Right renal pelvis (tissue), 4 donors: ENCODE measurements at places on chromosomes 11 and 22. TPM values are rescaled to one million over a fixed set of nuclear protein-coding genes. Genes with fewer than 3 reads are reported as not detected.

The OR10D3 gene
- not detected for polyA plus RNA-seq

The TRPM5 gene
- 2.0 TPM for polyA plus RNA-seq

The USP2 gene
- polyA plus RNA-seq = 11.0 TPM

The IFT27 gene
- polyA plus RNA-seq = 46.3 TPM

The SNX32 gene
- polyA plus RNA-seq = 1.4 TPM

The RAG2 gene
- polyA plus RNA-seq = 0.87 TPM

The XPNPEP3 gene
- polyA plus RNA-seq = 24.0 TPM

GRCh38 chr11:60830478-60831142 is 11.3 kb upstream of the CCDC86 start:
- DNase-seq = no peak

GRCh38 chr11:90343673-90344072 is 120.8 kb upstream of the CHORDC1 start:
- no peak for DNase-seq

DNA sequence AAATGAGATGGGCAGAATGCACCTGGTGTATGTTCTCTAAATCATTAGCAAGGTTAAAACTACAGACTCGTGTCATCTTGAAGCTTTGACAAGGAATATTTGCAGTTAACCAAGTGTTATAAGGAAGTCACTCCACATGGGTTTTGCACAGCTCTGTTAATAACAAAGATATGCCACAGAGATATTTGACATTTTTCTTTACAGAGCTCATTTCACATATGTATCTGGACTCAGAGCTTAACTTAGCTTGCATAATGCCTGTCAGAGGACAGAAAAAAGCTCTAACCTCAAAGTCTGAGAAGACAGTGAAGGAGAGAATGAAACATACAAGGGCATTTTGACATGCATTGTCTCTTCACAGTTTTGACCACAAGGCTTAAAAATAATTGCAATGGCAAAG is 105.5 kb downstream of the C11orf87 start:
- DNase-seq = no peak

DNA sequence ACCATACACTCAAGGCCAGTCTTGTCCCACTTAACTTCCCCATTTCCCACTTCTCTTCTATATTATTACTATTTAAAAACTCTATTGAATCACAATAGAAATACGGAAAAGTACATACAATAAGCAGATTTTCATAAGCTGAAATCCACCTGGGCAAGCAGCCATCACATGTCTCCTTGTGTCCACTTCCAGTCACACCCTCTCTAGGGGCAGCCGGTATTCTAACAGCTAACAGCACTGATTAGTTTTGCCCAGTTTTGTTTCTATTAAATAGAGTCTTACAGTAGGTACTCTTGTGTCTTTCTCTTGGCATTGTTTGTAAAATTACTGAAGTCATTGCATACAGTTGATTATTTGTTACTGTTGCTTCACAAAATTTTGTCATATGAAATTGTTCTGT is 37.8 kb downstream of the PPP6R3 start:
- DNase-seq = no peak

DNA sequence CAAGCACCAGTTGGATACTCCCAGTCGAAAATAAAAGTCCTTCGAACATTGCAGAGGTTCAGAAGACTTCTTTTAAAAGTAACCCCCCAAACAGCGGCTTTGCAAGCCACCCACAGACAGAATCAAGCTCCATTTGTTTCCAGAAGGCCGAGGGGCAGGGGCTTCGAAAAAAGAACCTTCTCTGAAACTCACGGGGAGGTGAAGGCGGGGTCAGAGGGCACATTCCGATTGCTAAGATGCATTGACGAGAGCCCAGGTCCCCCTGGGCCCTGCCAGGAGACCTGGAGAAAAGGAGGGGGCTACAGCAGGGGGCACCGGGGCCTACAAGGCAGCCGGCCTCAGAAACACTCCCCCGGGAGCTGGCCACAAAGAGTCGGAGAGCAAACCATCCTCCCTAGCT is 306.8 kb downstream of the MN1 start:
- no peak for DNase-seq

GRCh38 chr11:125423247-125423849 is 72.7 kb downstream of the FEZ1 start:
- no peak for DNase-seq

DNA sequence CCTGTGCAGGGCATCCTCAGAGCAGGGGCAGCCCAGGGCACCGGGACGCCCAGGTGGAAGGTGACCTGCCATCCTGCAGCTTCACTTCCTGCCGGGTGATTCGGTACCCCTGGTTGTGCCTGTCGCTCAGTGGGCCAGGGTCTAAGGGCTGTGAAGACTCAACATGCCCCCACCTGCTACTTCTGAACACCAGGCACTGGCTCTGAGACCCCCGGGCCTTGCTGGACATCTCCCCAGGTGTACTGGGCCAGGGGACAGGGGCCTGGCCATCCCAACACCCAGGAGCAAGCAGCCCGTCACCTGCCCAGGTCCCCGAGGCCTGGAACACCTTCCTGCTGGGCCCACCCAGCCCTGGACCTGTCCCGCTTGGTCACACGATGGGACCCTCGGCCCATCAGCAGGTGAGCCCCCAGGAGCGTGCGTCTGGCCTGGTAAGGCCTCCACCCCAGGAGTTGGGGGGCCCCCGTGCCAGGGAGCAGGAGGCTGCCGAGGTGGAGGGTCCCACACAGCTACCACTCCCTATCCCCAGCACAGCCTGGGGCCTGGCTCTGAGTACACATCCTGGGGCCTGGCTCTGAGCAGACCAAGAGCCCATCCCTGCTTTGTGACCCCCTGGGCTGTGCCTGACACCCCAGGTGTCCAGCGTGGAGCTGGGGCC is 3.9 kb upstream of the MUC5B start:
- no peak for DNase-seq

DNA sequence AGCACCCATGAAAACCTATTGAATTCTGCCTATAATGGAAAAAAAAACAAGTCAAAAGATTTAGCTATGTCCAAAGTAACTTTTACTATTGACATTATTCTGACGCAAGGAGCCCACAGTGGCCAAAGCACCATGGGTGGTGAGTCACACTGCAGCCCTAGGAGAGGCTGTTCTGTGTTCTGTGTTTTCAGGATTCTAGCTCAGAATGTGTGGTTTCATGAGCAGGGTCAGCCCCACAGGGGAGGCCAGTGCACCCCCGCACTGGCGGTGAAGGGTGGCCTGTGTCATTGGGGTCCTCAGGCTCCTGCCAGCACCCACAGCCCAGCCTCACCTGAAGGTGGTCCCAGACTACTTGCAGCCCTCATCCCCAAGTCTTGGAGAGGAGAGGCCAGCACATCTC is 112.2 kb downstream of the BRD1 start:
- no peak for DNase-seq

- no peak for DNase-seq
Measured at GRCh38 chr11:45155058-45155551, 8.7 kb downstream of the PRDM11 start.

DNA sequence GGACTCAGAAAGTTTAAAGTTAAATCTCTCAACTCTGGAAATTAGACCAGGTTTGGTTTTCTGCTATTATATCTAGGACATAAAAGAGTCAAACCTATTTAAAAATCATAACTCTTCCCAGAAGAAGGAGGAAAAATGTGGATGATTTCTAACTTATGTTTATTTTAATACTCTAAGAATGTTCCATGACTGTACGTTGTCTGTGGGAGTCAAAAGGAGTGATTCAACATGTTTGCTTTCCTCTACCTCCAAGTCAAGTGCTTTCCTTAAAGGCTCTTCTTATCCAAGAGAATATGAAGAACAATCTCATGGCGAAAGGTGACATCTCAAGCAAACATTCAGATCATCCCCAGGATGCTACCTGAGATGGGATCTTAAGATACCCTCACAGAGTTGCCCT is 21.6 kb downstream of the OR51E1 start:
- no peak for DNase-seq

DNA sequence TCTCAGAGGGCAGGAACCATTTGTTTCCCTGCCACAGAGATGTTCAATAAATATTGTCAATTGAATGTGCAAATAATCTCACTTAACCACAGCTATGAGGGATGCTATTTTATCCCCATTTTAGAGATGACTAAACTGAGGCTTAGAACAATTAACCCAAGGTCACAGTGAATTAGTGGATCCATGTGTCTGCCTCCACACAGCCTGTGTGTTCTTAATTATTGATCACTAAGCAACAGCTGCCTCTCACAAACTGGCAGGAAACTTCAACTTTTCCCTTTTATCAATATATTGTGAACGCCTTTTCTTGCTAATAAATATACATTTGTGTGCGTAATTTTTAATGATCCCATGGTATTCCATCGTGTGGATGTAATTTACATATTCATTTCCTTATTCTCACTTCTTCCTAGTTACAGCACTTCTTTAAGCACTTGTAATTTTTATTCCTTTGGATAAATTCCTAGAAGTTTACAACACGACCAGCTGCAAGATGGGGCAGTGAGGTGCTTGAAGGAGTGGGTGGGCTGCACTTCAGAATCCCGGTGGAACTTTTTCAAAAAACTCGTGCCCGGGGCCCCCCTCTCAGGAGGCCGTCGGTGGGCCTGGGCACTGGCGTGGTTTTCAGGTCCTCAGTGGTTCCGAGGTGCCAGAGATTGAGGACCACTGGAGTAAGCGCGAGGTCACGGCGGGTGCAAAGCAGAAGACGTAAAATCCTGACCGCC is 915 bp upstream of the SREBF2 start:
- DNase-seq = no peak

DNA sequence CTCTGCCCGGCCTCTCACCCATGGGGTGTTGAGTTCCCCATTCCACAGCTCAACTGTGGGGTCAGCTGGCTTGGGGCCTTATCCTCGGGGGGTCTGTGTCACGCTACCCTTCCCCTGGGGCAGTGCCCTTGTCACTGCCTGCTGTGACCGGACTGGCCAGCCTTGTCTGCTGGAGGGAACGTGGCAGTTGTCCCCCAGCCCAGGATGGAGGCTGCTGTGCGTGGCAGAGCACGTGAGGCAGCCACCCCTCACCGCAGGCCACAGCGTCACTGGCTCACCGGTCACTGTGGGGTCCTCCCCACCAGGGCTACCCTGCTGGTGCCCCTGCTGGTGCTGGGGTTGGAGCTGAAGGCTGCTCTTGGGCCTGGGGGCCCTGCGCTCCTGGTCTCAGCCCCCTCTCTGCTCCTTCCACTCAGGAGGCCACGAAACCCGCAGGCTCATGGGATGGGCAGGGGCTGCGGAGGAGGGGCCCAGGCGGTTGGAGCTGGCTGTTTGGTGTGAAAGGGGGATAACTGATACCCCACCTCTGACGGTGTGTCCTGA is 13.4 kb downstream of the BRSK2 start:
- no peak for DNase-seq

GRCh38 chr11:2924381-2924780 is 4.8 kb downstream of the PHLDA2 start:
- DNase-seq = no peak

- no peak for DNase-seq
Measured at GRCh38 chr11:86145439-86146156, 76.7 kb upstream of the PICALM start.

GRCh38 chr11:22927793-22928192 is 67.5 kb upstream of the CCDC179 start:
- no peak for DNase-seq

DNA sequence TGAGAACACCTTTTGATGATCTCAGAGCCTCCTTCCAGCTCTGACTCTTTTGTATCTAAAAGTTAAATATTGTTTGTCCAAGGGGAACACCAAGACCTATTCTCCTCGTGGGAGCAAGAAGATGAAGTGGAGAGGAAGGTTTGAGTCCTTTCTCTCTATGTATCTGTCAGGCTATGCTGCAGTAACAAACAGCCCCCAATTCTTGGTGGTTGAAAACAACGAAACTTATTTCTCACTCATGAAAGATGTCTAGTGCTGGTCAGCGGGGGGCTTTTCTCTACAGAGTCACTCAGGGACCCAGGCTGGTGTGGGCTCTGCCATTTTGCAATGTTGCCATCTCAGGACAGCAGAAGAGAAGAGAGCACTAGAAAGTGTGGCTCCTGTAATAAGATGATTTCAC is 6.2 kb upstream of the CRYBB2 start:
- DNase-seq = no peak

DNA sequence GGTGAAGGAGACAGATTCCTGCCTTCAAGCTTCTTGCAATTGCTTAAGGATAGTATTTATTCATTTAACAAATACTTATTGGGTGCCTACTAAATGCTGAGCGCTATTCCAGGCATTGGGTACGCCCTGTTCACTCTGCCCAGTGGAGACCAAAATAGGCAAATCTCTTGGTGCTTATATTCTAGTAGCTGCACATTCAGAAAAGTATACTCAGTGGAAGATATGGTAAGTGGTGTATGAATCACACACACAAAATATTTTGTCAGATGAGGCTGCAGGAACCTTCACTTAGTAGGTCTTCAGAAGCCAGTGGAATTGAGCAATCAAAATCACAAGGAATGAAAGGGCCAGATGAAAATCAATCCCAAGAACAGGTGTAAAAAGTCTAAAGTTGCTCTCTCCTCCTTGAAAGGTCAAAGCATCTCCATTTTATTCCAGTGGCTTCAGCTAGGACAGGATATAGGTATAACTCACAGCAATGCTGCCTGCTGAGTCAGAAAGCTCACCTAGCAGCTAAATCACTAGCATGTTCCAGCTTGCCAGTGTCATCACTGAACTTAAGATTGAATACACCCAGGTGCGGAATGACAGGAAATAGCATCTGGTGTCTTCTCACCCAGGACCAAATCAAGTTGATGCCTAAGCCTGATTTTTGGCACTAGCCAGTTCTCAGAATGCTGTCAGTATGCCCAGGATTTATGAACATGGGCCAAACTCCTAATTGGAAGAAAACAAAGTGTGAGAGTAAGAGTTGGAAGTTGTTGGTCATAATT is 83.9 kb downstream of the AMOTL1 start:
- no peak for DNase-seq

GRCh38 chr11:128559496-128560103 is 27.8 kb downstream of the ETS1 start:
- DNase-seq = no peak

- no peak for DNase-seq
Measured at GRCh38 chr11:42996421-42997307, 315.1 kb upstream of the API5 start.

- no peak for DNase-seq
Measured at GRCh38 chr11:58866788-58867187, 22.3 kb upstream of the GLYATL2 start.

DNA sequence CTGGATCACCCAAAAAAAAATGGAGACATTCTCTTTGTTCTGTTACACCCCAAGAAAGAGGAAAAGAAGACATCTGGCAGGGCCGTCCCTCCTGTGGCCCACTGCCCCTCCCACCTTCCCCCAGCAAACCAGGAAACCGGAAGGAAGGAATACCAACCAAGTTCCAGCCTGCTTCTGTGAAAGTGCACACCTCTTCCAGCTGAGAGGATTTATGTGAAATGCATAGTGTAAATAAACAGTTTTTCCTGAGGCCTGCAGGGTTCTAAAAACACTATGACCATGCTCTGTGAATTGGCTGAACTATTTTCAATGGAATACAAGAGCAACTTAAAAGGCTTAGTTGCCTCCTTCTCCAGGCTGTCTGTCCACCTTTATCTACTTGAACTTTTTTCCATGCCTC is 50.0 kb upstream of the CHST1 start:
- DNase-seq = no peak

- DNase-seq = no peak
Measured at GRCh38 chr22:41576877-41577276, 12.8 kb downstream of the PMM1 start.
